ENCODE measurements at places on chromosomes 1 and 21. TPM values are rescaled to one million over a fixed set of nuclear protein-coding genes. Genes with fewer than 3 reads are reported as not detected.

The PADI3 gene
- not detected for total RNA-seq

The CDC20 gene
- total RNA-seq = 6.7 TPM

The SH2D2A gene
- total RNA-seq = not detected

The KDF1 gene
- total RNA-seq = 0.23 TPM

The EEIG2 gene
- total RNA-seq = 95.3 TPM

The KCNJ15 gene
- total RNA-seq = under 0.01 TPM

The LINGO4 gene
- total RNA-seq = 0.23 TPM

The CDCA8 gene
- total RNA-seq = 2.1 TPM

The ACTN2 gene
- 9.7 TPM for total RNA-seq

The STUM gene
- 15.5 TPM for total RNA-seq

The SMIM1 gene
- total RNA-seq = 0.92 TPM

The FAM110D gene
- total RNA-seq = 0.92 TPM

The KRTAP12-2 gene
- total RNA-seq = not detected

The TMEM240 gene
- total RNA-seq = 14.5 TPM

The SAMD13 gene
- total RNA-seq = 7.8 TPM

The TSNAX gene
- total RNA-seq = 65.0 TPM

The SLC5A9 gene
- 0.46 TPM for total RNA-seq

The VSIG8 gene
- not detected for total RNA-seq

The TCEA3 gene
- 2.3 TPM for total RNA-seq

The HSF2BP gene
- total RNA-seq = 2.5 TPM

The HSPB7 gene
- 0.23 TPM for total RNA-seq

The PERM1 gene
- total RNA-seq = not detected

The DMRTA2 gene
- 0.92 TPM for total RNA-seq

The OR2T2 gene
- total RNA-seq = not detected

The CD1B gene
- total RNA-seq = not detected

The CCDC185 gene
- total RNA-seq = 0.23 TPM

The C1QA gene
- total RNA-seq = 17.5 TPM

The SLC9A1 gene
- total RNA-seq = 6.2 TPM

The TOMM20 gene
- total RNA-seq = 154 TPM

The MRPL55 gene
- 35.8 TPM for total RNA-seq

The CHIA gene
- total RNA-seq = not detected

The A3GALT2 gene
- total RNA-seq = not detected

The C1orf226 gene
- total RNA-seq = 1.8 TPM

The SPRR1B gene
- not detected for total RNA-seq

The TTC3 gene
- 632 TPM for total RNA-seq

The NPHS2 gene
- total RNA-seq = not detected

The DCDC2B gene
- not detected for total RNA-seq

The TMPRSS15 gene
- total RNA-seq = 0.23 TPM

The ERICH3 gene
- 20.3 TPM for total RNA-seq

The TMEM61 gene
- total RNA-seq = 1.4 TPM

The IFI44L gene
- total RNA-seq = 17.3 TPM

The MRPS15 gene
- 31.8 TPM for total RNA-seq

The RNU1-1 gene
- total RNA-seq = under 0.01 TPM

The DONSON gene
- 33.2 TPM for total RNA-seq

The SYNC gene
- total RNA-seq = 7.8 TPM

The ASTN1 gene
- total RNA-seq = 109 TPM

The C1orf35 gene
- total RNA-seq = 6.5 TPM

Measured in diencephalon (tissue), 1 donor.